Activated CD4-positive, alpha-beta T cell treated with anti-CD3 and anti-CD28 coated beads, Interleukin-2, amount 50 U/mL, for 48 hours (primary cell): ENCODE measurements at places on chromosomes 13 and 19.

- DNase-seq = peak; percentile 22
Measured at GRCh38 chr19:35845215-35846037, 6.9 kb downstream of the NPHS1 start.

DNA sequence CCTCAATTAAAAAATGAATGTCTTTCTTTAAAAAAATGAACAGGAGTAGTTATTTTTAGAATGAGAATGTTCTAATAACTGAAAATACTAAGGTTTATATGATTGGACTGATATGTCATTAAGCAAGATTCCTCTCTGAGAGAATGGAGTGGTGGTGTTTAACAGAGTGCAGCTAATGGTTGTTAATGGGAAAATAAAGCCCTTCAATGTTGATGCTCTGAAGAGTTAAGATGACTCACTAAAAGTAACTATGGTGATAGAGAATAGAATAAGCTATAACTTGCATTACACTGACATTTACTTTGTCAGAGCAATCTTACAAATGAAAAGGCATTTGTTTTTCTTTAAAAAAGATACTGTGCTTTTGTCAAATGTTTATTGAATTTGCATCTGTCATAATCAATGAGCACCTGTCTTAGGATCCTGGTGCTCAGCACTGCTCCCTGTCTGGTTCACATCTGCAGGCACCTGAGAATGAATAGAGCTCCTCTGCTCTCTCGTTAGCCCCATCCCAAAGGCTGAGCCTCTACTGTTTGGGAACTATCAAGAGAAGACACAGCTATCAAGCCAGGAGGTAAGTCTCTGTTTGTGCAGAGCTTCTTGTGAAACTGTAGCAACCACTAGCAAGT, 15.1 kb downstream of the PABPC3 start:
- no peak for DNase-seq

GRCh38 chr19:53621885-53622740, 9.7 kb upstream of the DPRX start:
- DNase-seq = no peak

DNA sequence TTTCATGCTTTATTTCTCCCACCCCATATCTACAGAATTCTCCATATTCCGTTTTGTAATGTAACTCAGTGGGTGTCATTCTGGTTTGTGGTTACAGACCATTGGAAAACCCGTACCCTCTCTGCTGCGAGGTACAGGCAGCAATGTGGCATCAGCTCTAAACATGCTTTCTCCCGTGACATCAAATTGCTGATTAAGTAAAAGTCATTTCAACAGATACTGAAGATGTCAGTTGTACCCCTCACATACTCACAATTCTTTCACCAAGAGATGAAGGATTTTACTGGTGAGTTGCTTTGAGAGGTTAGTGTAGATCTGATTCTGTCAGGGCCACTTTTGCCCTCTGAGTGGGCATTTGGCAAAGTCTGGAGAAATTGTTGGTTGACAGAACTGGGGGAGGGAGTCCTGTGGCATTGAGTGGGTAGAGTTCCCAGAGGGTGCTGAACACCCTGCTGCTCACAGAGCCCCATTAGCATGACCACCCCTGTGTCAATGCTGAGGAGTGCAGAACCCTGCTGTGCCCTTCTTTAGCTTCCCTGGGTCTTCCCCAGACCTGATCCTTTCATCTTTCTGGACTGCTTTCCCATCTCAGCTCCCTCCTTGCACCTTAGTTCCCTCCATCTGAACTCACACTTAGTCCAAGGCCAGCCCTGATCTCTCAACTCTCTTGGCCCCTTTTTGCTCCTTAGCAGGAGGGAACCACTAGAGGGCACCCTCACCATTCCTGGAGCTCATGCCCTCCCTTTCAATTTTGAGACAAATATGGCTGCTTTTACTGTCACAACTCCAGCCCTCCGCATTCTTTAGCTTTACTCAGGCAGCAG, 39.9 kb upstream of the CEACAM8 start:
- DNase-seq = peak; percentile 69
